Left forelimb (tissue), 1 donor: ENCODE measurements at places on chromosomes 4 and X.

DNA sequence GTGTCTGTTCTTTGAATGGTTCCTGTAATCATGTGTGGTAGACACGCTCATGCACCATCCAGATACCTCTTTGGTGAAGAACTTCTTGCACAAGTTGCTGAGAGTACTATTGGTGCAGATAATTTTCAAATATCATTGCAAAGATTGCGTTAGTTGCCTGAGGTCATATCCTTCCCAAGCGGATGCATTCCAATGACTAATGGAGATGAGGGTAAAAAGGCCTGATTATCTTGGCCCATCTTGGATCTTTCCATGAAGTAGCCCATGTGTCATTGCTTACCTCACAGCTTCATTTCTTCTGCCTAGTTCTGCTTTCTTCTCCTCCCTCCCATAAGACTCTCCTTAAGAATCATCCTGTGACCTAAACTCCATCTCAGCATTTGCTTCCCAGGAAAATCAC, 384.9 kb upstream of the CNKSR2 start:
- no peak for DNase-seq

DNA sequence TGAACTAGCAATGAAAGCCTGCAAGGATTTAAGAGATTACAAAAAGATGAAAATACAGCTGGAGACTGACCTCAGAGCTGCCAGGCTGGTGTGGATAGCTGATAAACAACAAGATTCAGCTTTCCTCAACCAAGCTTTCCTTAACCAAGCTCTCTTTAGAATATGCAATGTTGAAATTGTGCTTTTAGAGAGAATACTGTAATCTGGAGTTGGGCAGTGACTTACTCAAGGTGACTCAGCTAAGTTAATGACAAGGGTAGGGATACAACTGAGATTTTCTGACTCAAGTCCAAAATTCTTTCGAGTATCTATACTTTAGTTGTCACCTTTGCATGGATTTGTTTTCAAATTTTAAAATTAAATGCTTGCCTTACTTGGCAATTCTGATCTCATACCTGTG, 98.0 kb downstream of the AMMECR1 start:
- no peak for DNase-seq

DNA sequence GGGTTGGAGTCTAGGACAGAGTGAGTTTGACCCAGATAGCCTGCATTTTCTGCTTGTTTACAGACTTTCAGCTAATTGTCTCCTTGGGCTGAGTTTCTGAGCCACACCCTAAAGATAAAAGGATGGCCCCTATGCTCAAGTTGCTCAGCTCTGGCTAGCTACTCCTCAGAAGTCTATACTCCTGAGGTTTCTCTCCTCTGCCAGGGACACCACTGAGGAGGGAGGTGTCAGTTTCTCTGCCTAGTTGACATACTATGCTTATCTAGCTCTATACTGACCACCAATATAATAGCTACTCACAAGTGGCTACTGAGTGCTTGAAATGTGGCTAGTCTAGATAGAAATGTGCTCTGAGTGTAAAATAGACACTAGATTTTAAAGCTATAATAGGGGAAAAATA, 23.6 kb downstream of the HADH start:
- DNase-seq, result no peak

GRCh38 chrX:64842492-64842891, 133.8 kb downstream of the ZC4H2 start:
- no peak for DNase-seq

DNA sequence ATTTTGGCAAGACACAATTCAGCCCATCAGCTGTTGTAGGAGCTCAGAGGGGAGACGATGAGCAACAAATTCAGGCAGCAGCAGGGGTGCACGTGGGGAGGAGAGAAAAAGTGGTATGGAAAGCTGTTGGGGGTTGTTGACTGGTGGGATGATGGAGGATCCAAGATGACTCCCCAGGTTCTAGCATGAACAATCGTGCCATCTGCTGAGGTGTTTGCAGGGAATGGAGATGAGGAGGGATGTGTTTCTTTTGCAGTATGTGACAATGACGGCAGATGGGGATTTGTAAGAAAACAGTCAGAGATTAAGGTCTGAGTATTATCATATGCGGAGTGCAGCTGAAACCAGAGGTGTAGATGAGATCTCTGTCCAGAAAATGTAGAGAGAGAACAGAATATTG, 63.3 kb downstream of the SEL1L3 start:
- no peak for DNase-seq

GRCh38 chrX:44904542-44905115, 31.6 kb downstream of the KDM6A start:
- no peak for DNase-seq

DNA sequence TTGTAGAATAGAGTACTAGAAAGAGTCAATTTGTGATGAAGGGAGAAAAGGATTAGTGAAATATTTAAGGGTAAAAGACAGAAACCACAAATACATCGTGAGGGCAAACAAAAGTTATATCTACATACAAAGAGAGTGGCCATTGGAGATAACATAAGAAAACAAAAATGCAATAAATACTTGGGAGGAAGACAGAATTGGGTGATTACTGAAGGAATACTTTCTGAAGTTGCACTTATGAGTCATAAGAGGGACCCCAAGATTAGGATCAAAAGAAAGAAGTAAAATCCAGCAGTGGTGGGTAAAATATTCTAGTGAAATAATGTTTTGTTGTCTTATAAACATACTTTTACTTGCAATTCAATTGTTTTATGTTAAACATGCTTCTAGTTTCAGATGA, 53.7 kb downstream of the GLRA3 start:
- no peak for DNase-seq

- no peak for DNase-seq
Observed at GRCh38 chr4:1727117-1728031, 6.1 kb downstream of the TACC3 start.

- DNase-seq, result no peak
Observed at GRCh38 chr4:53273726-53274125, 92.1 kb downstream of the SCFD2 start.

DNA sequence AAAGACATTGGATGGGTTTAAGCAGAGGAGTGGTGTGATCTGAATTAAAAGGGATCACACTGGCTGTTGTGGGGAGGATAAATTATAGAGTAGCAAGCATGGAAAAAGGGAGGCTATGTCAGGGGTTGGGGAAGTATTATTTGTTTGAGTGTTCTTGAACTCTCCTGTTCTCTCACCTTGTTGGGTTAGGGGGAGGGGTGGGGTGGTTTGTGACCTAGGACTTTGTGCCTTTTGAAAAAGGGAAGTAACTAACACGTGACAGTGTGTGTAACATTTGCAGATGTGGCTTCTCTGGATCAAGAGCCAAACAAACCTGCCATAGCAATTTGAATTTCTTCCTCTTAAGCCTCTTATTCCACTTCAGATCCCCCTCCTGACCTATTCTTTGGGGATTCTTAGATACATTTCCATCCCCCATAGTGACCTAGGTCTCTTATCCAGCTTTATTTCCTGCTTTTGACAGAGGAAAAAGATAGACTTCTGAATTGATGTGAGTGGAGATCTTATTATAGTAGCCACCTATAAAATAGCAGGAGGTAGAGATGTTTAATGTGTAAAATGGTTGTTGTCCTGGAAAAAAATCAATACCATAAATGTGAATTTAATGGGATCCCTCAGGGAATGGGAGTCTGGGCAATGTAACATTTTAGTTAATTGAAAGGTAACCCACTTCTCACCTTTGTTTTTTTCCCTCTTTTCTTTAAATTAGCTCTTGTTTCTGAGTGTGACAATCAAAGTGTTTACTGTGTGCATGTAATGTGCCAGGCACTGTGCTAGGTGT, 120.4 kb downstream of the CT47B1 start:
- no peak for DNase-seq

- no peak for DNase-seq
Observed at GRCh38 chr4:111778543-111778942, 366.7 kb upstream of the FAM241A start.
